WTC11 (cell line): ENCODE measurements at places on chromosomes 2 and 18. TPM values are rescaled to one million over a fixed set of nuclear protein-coding genes. Genes with fewer than 3 reads are reported as not detected.

DNA sequence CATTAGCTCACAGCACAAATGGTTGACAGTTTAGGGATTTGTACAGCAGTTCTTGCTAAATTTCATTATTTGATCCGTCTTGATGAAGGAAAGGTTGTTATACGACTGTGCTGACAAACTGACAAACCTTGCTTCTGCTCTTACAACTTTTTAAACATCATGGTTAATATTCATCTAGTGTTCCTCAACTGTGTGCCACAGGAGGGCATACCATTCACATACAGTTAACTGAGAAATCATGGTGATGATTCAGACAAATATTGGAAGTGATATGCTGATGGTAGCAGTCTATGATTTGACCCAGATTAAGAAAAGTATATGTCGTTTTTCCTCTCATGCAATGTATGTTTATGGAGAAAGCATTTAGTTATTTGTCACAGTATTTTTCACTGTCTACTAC lies 129.8 kb upstream of the FSIP2 start:
- H3K36me3 ChIP-seq, result no peaks in the 10 kb centered on the region
- H3K4me3 ChIP-seq, result no peak overlapping the region
- H3K27ac ChIP-seq, result no peak overlapping the region
- no peaks in the 10 kb centered on the region for H3K4me1 ChIP-seq
- no peaks in the 10 kb centered on the region for H3K27me3 ChIP-seq
- DNase-seq, result no peak

GRCh38 chr2:238802957-238803356 lies 44.9 kb upstream of the TWIST2 start:
- H3K4me3 ChIP-seq, result no peak overlapping the region
- H3K27me3 ChIP-seq, result peaks cover 6% of the 10 kb centered on the region; the same call in 1 of the 2 replicates
- H3K27ac ChIP-seq, result no peak overlapping the region
- no peak for DNase-seq
- no peaks in the 10 kb centered on the region for H3K36me3 ChIP-seq

GRCh38 chr2:232420463-232421188 lies 14.0 kb downstream of the ALPG start:
- peaks cover 14% of the 10 kb centered on the region for H3K36me3 ChIP-seq
- DNase-seq, result peak; percentile 61
- peaks cover 76% of the 10 kb centered on the region for H3K27me3 ChIP-seq
- H3K4me3 ChIP-seq, result peak overlapping the region; percentile 77

GRCh38 chr2:174786066-174786725 lies 21.9 kb upstream of the CHRNA1 start:
- peak overlapping the region; percentile 69; the same call in 1 of the 2 replicates for H3K27ac ChIP-seq
- no peaks in the 10 kb centered on the region; the same call in none of the 2 replicates for H3K27me3 ChIP-seq
- peaks cover 62% of the 10 kb centered on the region for H3K4me1 ChIP-seq
- no peak for DNase-seq
- H3K36me3 ChIP-seq, result peaks cover 5% of the 10 kb centered on the region; the same call in 1 of the 2 replicates

GRCh38 chr18:54558609-54559585 lies 32.1 kb upstream of the DYNAP start:
- no peak overlapping the region for H3K27ac ChIP-seq
- H3K27me3 ChIP-seq, result peaks cover 9% of the 10 kb centered on the region
- H3K4me1 ChIP-seq, result peaks cover 19% of the 10 kb centered on the region
- peaks cover 24% of the 10 kb centered on the region for H3K36me3 ChIP-seq
- no peak overlapping the region for H3K4me3 ChIP-seq
- no peak for DNase-seq

DNA sequence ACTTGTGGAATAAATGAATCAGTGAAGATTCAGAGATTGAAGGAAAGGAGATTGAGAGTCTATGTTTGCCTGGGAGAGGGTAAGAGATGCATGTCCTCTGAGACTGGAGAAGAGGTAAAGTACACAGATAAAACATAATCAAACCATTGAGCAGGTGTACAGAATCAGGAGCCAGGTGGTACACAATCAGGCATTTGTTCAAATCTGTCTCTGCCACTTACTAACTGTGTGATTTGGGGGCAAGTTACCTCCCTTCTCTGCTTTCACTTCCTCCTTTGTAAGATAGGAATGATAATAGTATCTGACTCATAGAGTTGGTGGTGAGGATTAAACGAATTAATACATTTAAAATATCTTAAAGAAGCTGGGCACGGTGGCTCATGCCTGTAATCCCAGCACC lies 94.0 kb downstream of the CDK15 start:
- no peak overlapping the region for H3K4me3 ChIP-seq
- DNase-seq, result no peak
- H3K36me3 ChIP-seq, result no peaks in the 10 kb centered on the region
- H3K4me1 ChIP-seq, result peaks cover 24% of the 10 kb centered on the region

GRCh38 chr2:174259981-174260380 lies 11.6 kb upstream of the OLA1 start:
- no peak for DNase-seq
- H3K27me3 ChIP-seq, result no peaks in the 10 kb centered on the region
- no peak overlapping the region for H3K27ac ChIP-seq
- H3K4me3 ChIP-seq, result no peak overlapping the region
- peaks cover under 1% of the 10 kb centered on the region; the same call in 1 of the 2 replicates for H3K4me1 ChIP-seq

GRCh38 chr18:22391407-22392345 lies 26.0 kb downstream of the CTAGE1 start:
- no peak overlapping the region for H3K27ac ChIP-seq
- DNase-seq, result no peak
- H3K27me3 ChIP-seq, result no peaks in the 10 kb centered on the region

DNA sequence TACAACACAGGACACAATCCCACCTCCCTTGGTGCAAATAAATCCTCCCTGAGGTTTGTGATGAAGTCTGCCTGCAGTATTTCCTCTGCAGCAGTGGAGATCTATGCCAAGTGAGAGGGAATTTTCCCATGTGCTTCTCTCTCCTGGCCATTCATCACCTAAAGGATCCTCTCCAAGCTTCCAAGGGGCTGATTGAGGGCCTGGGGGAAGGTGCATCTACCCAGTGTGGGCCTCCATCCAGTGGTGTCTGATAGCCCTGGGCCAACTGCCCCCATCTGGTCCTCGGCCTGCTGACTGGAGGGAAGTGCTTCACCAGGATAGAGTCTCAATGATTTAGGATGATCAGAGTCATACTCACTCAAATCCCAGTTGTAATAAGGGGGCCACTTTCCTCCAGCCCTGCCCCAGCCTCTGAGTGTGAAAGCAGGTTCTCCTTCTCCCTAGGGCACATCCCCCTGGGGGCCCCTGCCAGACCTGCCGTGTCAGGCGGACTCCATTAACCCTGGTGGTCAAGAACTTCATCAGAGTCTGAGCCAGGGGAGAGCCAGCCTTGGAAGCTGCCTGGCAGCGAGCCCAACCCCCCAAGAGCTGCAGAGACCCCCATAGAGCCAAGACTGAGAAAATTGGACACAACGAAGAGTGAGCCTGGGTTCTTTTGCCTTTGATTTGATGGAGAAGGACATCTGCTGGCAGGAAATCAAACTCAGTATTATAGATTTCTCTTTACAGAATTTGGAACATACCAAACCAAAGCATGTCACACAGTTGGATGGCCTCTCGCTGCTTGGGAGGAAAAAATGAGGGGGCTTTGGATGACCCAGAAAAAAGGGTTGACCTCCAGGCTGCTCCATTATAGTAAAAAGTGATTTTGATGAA lies 509.6 kb downstream of the CMPK2 start:
- no peaks in the 10 kb centered on the region for H3K4me1 ChIP-seq
- peaks cover 8% of the 10 kb centered on the region for H3K27me3 ChIP-seq
- peaks cover 70% of the 10 kb centered on the region for H3K36me3 ChIP-seq
- no peak for DNase-seq
- H3K27ac ChIP-seq, result no peak overlapping the region
- no peak overlapping the region for H3K4me3 ChIP-seq

DNA sequence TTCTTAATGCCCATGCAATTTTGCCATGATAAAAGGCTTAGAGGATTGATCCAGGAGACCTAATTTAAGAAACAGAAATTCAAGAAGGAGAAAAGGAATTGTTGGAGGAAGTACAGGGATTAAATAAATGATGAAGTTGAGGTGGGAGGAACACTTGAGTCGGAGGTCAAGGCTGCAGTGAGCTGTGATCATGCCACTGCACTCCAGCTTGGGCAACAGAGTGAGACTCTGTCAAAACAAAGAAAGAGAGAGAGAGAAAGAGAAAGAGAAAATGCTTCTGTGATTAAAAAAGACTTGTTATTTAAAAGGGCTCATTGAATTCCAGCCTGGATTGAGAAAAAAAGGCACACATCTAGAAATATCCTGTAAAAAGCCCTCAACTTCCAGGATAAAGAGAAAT lies 123.2 kb downstream of the B3GNT2 start:
- DNase-seq, result no peak
- peaks cover 35% of the 10 kb centered on the region for H3K4me1 ChIP-seq
- H3K4me3 ChIP-seq, result no peak overlapping the region
- H3K36me3 ChIP-seq, result 0 out of 2 replicates have a peak, but pooled peaks cover 3% of the 10 kb centered on the region

DNA sequence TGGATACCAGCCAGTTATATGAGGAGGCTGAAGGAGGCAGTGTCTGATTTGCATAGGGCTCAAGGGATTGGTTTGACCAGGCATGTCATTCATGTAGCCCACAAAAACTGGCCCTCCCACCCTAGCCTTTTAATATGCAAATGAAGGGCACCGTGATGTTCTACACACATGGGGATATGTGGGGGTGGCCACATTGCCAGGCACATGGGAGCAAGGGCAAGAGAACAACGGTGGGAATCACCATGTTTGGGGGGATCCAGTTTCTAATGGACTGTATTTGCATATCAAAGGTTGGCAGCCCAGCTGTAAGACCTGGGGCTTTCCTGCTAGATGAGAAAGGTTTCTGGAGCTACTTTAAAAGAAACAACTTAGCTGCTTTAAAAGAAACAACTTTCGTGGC lies 65.1 kb upstream of the SLC25A52 start:
- H3K27me3 ChIP-seq, result no peaks in the 10 kb centered on the region
- 0 out of 2 replicates have a peak overlapping the region, but pooled peaks have one; percentile 29 for H3K4me3 ChIP-seq
- peak; percentile 81 for DNase-seq
- H3K27ac ChIP-seq, result peak overlapping the region; percentile 99
- H3K36me3 ChIP-seq, result peaks cover 45% of the 10 kb centered on the region

- peaks cover 13% of the 10 kb centered on the region for H3K4me1 ChIP-seq
- H3K4me3 ChIP-seq, result no peak overlapping the region
- H3K27me3 ChIP-seq, result no peaks in the 10 kb centered on the region
- no peak for DNase-seq
- no peak overlapping the region for H3K27ac ChIP-seq
These were observed 78.0 kb upstream of the DNMT3A start for GRCh38 chr2:25419678-25420242.

DNA sequence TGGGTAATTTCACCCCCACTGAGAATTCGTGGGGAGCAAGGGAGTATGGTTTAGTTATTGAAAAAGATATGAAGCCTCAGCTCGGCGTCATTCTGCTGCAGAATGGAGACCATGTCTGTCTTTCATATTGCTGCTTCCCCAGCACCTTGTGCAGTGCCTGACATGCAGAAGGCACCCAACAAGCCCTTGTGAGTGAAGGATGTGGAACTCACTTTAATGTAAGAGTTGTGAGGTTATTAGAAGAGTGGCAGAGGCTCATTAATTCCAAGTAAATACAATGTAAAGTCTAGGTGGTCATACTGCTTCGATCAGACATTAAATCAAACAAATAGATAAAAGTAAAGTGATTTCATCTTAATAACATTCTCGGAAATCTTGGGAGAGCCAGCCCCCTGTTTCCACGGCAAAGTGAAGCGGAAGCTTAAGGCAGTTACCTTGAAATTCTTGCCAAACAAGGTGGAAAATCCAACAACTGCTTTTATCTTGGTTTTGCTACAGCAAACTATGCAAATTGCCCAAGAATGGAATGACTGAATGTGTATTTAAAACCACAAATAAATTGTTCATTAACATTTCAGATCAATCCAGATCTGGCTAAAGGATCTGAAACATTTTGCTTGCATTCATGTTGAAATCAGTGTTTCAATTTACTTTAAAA lies 9.6 kb downstream of the CFAP221 start:
- DNase-seq, result no peak
- H3K27me3 ChIP-seq, result peaks cover 5% of the 10 kb centered on the region; the same call in 1 of the 2 replicates
- no peak overlapping the region for H3K27ac ChIP-seq
- H3K36me3 ChIP-seq, result no peaks in the 10 kb centered on the region
- no peak overlapping the region for H3K4me3 ChIP-seq
- no peaks in the 10 kb centered on the region for H3K4me1 ChIP-seq

DNA sequence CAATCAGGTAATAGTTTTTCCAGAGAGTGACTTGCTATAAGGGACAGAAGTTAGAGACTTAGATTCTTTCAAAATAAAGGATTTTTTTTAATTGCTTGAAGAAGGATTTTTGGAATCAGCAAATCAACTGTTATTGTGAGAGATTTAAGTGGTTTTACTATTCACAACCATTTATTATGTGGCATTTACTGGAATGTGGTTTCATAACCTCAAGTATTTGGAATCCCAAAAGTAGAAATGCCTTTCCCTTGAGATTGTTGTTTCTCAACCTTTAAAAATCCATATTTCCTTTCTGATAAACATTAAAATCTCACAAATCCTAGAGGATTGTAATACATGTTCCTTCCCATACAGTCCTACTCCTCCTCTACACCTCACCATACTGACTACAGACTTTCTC lies 5.0 kb downstream of the TANK start:
- no peaks in the 10 kb centered on the region for H3K27me3 ChIP-seq
- peaks cover 18% of the 10 kb centered on the region for H3K36me3 ChIP-seq
- peaks cover 21% of the 10 kb centered on the region for H3K4me1 ChIP-seq
- no peak overlapping the region for H3K4me3 ChIP-seq
- H3K27ac ChIP-seq, result no peak overlapping the region

- H3K27ac ChIP-seq, result no peak overlapping the region
- no peaks in the 10 kb centered on the region for H3K36me3 ChIP-seq
- peaks cover 47% of the 10 kb centered on the region for H3K4me1 ChIP-seq
- peak overlapping the region; percentile 96 for H3K4me3 ChIP-seq
- H3K27me3 ChIP-seq, result peaks cover 40% of the 10 kb centered on the region
These were observed 3.8 kb downstream of the EPHA4 start for GRCh38 chr2:221568299-221568698.

- DNase-seq, result no peak
- no peaks in the 10 kb centered on the region; the same call in 1 of the 2 replicates for H3K27me3 ChIP-seq
- H3K4me3 ChIP-seq, result no peak overlapping the region
These were observed 96.4 kb downstream of the VIT start for GRCh38 chr2:36792951-36793350.

GRCh38 chr2:120253021-120253882 lies 600 bp downstream of the RALB start:
- H3K4me3 ChIP-seq, result peak overlapping the region; percentile 81
- H3K36me3 ChIP-seq, result peaks cover 1% of the 10 kb centered on the region
- H3K4me1 ChIP-seq, result peaks cover 37% of the 10 kb centered on the region
- peaks cover 59% of the 10 kb centered on the region for H3K27me3 ChIP-seq
- no peak overlapping the region for H3K27ac ChIP-seq

GRCh38 chr2:46294176-46294836 lies 2.9 kb upstream of the EPAS1 start:
- peak; percentile 69 for DNase-seq
- H3K4me1 ChIP-seq, result peaks cover 23% of the 10 kb centered on the region
- peaks cover 51% of the 10 kb centered on the region for H3K27me3 ChIP-seq
- H3K27ac ChIP-seq, result no peak overlapping the region
- no peak overlapping the region for H3K4me3 ChIP-seq
- no peaks in the 10 kb centered on the region for H3K36me3 ChIP-seq

GRCh38 chr2:178197791-178198190 lies 3.5 kb downstream of the OSBPL6 start:
- H3K4me3 ChIP-seq, result no peak overlapping the region
- DNase-seq, result no peak
- H3K27me3 ChIP-seq, result peaks cover 28% of the 10 kb centered on the region
- no peak overlapping the region for H3K27ac ChIP-seq
- H3K36me3 ChIP-seq, result no peaks in the 10 kb centered on the region

Gene CABYR
- 12.9 to 19.3 TPM (median 16.1 TPM) in 3 replicates for total RNA-seq

Gene ABCG8
- 0.23 to 0.25 TPM in 2 of 3 replicates, not detected in the other for total RNA-seq

Gene RUFY4
- 0.31 to 0.64 TPM (median 0.57 TPM) in 3 replicates for total RNA-seq

Gene MCM6
- 87.0 to 107 TPM (median 88.1 TPM) in 3 replicates for total RNA-seq

Gene SLC16A14
- total RNA-seq, result 1.7 to 2.7 TPM (median 2.6 TPM) in 3 replicates

Gene LIPG
- total RNA-seq, result 5.5 to 6.8 TPM (median 6.1 TPM) in 3 replicates

Gene PRSS56
- not detected in 3 replicates for total RNA-seq

Gene SERPINB3
- 0.11 to 0.22 TPM in 2 of 3 replicates, not detected in the other for total RNA-seq

Gene CMPK2
- 0.13 to 0.32 TPM (median 0.16 TPM) in 3 replicates for total RNA-seq

Gene FAM228B
- 2.7 to 7.4 TPM (median 6.9 TPM) in 3 replicates for total RNA-seq

Gene ANKRD30BL
- total RNA-seq, result 0.39 to 0.76 TPM (median 0.48 TPM) in 3 replicates
